A549 treated with CORT108297 at 1 μM for 4 hours (cell line): ENCODE measurements at places on chromosomes 3 and 15. TPM values are rescaled to one million over a fixed set of nuclear protein-coding genes. Genes with fewer than 3 reads are reported as not detected.

Gene MYLK
- total RNA-seq, result 13.5 to 21.9 TPM (median 16.0 TPM) in 5 replicates

Gene SRGAP3
- 0.47 to 1.2 TPM (median 0.61 TPM) in 5 replicates for total RNA-seq

Gene SCN5A
- 0.33 to 2.1 TPM (median 0.93 TPM) in 5 replicates for total RNA-seq

Gene CCR5
- total RNA-seq, result not detected in 5 replicates

Gene SCG5
- total RNA-seq, result 2.1 to 2.8 TPM (median 2.2 TPM) in 5 replicates

Gene UACA
- 41.1 to 56.5 TPM (median 50.0 TPM) in 5 replicates for total RNA-seq

Gene SEMA7A
- 2.3 to 3.2 TPM (median 2.5 TPM) in 5 replicates for total RNA-seq
